SW 1271 (cell line): ENCODE measurements at places on chromosomes 13 and 19.

GRCh38 chr19:35913589-35913988, 5.5 kb upstream of the TYROBP start:
- DNase-seq, result no peak

- no peak for DNase-seq
Measured at GRCh38 chr19:40762754-40763470, 11.9 kb downstream of the SNRPA start.

GRCh38 chr13:26707122-26708006, 53.2 kb downstream of the GPR12 start:
- no peak for DNase-seq

DNA sequence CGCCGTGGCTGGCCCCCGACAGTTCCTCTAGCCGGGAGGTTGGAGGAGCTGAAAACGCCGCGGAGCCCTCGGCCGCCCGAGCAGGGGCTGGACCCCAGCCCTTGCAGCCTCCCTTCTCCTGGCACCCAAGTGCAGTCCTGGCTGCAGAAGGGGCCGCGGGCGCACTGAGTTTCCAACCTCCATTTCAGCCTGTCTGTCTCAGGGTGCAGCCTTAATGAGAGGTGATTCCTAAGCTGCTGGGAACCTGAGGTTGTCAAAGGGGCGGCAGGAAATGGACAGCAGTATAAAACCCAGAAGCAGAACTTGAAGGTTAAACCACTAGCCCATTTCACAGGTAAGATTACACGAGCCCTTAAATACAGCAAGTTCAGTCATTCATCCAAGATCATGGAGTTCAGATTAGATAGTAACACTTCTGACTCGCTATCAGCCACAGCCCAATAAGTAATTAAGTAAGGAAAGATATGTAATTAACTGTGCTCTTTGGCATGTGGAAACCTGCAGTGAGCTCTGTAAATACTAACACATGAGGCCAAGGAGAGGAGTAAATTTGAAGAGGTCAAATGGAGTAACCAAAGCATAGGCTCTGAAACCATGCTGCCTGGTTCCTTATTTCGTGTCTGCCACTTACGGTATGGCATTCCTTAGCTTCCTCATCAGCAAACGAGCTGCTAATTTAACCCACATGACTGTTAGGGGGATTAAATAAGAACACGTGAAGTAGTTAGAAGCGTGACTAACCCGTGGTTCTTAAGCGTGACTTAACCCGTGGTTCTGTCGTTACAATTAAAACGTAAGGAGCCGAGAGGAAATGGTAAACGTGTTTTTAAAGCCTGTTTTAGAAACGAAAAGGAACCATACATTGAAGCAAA, 686 bp downstream of the SETDB2 start:
- no peak for DNase-seq

DNA sequence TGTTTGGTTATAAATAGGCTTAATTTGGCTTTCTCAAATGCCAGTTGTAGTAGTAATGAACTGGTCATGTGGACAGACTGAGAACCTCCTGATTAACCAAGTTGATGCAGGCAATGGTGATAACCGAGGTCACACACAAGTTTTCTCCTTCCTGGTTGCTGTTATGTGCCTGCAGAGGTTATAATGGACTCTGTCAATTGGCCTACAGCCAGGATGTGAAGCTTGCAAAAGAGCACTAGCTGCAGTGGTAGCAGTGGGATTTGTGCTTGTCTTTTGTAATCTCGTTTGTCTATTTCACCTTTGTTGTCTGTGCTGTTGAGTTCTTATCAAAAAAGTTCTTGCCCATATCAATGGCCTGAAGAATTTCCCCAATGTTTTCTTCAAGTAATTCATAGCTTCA, 20.6 kb downstream of the OR10H3 start:
- no peak for DNase-seq

- peak; percentile 80 for DNase-seq
Measured at GRCh38 chr13:86572115-86572514, 772.9 kb upstream of the SLITRK6 start.

DNA sequence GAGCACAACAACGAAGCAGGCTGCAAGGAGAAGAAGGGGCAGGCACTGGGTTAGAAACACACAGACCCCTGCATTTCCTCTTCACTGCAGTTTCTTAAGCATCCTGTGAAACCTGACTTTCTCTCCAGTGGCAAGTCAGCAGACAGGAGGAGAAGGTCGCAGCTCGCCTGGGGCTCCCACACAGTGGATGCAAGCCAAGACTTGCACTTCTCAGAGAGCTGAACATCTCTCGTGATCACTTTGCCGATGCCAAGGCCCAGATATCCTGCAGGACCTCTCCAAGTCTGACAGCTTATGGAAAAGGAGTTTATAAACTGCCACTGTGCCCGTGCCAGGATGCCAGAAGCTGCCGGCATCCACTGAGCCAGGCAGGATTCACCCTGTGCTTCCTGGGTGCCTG, 18.4 kb downstream of the TMEM272 start:
- DNase-seq, result no peak

DNA sequence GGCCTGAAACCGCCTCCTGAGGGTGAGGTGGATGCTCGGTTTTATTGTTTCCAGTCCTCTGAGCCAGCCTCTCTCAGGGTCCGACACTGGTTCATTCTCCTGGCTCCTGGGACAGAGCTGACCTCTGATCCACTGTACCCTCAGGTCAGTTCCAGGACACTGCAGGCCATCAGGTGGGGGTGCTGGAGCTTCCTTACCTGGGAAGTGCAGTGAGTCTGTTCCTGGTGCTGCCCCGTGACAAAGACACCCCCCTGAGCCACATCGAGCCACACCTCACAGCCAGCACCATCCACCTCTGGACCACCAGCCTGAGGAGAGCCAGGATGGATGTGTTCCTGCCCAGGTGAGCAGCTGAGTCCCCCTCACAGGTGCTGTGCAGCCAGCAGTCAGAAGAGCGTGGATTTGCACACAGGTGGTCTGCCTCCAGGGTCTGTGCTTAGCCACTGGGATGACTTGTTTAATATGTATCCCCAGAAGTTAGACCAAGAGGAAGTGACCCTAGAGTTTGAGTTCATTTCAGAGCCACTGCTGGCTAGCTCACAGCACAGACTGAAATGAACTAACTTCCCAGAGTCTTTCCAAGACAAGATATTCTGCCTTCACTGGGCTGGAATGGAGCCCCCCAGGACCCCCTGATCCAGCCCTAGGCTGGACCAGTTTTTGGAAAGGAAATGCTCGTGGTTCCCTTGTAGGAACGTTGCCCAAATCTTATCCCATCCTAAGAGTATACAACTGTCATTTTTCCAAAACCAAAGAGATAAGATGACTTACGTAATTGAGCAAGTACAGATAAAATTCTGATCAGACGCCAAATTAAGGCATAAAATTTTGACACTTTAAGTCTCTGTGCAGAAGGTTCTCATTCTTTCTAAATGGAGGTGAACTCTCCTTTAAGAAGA, 8.8 kb downstream of the SERPINE3 start:
- no peak for DNase-seq

GRCh38 chr19:53947624-53948023, 15.1 kb upstream of the CACNG8 start:
- no peak for DNase-seq

- DNase-seq, result no peak
Measured at GRCh38 chr13:110340812-110341444, 33.8 kb downstream of the COL4A2 start.

DNA sequence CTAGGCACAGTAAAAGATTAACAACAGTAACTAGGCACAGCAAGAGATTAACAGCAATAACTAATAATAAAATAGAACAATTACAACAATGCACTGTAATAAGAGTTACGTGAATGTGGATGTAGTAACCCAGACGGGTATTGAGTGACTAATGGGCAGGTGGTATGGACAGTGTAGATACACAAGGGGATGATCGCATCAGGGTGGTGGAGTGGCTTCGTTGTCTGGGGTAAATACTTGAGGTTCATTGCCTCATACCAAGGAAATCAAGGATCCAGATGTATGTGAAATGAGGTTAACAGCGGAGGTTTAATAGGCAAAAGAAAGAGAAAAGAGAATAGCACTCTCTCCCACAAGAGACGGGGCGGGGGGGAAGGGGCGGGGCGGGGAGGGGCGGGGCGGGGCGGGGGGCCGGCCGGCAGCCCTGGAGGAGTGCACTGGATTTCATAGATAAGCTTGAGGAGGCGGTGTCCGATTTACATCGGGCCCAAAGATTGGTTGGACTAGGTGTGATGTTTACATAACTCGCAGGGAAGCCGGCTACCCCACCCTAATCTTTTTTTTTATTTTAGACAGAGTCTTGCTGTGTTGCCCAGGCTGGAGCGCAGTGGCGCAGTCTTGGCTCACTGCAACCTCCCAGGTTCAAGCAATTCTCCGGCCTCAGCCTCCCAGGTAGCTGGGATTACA, 106.3 kb downstream of the KCTD15 start:
- DNase-seq, result no peak

GRCh38 chr13:56314765-56315164, 826.0 kb upstream of the PRR20A start:
- DNase-seq, result no peak

GRCh38 chr13:46553521-46553885, 533 bp downstream of the LRCH1 start:
- DNase-seq, result no peak

DNA sequence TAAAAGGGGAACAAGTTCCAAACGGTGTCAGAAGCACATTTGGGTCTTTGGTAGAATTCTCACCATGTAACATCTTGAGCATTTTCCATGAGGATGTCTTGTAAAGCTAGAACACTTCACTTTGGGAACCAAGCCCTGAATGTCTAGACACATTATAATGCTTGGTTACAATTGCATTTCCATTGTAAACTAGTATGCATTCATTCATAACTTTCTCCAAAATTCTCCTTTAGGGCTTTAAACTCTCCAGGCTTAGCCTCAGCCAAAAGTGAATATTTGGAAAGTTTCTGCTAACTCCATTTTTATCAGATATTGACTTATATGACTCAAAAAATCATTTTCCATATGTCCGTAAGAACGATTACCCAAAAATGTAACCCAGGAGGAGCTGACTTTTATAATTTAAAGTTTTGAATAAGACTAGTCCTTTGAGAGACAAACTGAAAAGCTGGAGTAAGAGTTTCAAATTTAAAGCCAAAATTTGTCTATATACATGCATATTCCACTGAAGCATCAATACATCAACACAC, 1170.4 kb downstream of the EFNB2 start:
- no peak for DNase-seq

DNA sequence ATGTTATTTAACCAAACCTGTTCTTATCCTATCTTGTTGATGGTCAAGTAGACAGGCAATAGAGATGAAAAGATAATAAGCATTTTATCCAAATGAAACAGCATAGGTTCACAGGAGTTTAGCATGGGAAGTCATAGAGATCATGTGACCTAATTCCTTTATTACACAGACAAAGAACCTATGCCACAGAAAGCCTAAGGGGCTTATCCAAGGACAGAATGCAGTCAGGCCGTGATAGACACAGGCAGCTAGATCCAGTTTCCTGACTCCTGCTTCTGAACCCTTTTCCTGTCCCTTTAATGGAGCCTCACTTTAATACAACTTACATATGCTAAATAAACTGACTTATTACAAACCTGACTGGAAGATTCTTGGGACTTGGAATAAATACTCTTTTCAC, 532.1 kb downstream of the IRS2 start:
- DNase-seq, result no peak

DNA sequence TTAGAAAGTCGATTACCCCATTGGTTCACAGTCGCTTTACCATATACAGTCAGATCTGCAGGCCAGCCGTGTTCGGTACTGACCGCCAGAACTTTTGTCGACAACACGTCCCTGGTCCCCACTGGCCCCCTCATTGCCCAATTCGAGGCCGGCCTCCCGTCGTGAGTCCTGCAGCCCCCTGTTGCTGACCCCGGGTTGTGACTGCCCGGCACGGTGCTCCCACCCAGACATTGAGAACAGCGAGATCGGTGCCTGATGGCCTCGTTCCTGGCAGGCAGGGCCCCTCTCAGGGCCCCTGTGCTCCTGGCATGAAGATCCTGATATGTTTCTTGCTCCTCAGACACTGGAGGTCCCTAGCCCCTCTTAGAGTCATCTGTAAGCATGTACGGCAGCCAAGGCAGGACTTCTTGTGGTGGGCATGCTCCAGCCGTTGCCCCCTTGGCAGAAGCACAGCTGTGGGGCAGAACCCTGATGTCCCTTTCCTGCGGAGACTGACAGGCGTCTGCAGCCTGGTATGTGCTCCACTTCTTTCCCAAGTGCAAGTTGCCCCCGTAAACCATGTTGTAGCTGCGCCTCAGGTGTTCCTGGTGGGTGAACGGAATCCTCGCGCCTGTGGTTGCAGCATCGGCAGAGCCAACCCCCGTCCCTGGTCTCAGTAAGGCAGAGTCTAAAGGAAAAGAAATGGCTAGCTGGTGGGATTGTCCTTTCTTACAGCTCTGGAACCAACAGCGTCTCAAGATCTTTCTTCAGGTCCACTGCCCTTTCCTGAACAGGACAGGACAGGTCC, 123.2 kb upstream of the SPACA7 start:
- DNase-seq, result no peak

DNA sequence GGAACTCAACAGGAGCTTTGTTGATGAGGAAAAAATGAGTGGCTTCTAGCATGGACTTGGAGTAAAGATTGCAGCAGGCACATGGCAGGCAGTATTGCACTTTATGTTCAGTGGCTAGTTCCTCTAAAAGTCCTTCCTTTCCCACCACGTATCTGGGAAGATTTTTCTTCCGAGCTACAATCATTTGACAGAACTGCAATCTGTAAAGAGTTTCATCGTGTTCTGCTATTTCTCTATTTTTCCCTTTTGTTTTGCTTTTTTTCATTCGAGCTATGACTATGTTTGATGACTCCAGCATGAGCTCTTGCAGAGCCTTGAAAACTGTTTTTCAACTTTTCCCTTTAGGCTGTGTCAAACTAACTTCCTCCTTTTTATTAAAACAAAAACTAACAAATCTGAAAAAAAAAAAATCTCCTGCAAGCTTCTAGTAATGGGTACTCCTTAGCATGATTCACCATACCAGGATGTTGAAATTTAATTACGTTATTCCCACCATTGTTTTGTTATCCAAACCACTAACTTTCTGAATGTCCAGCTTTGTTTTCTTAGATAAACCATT, 12.3 kb downstream of the CLDN10 start:
- no peak for DNase-seq

GRCh38 chr19:40523322-40524047, 53.2 kb upstream of the SHKBP1 start:
- no peak for DNase-seq

- no peak for DNase-seq
Measured at GRCh38 chr13:108268466-108269112, 929 bp upstream of the TNFSF13B start.

DNA sequence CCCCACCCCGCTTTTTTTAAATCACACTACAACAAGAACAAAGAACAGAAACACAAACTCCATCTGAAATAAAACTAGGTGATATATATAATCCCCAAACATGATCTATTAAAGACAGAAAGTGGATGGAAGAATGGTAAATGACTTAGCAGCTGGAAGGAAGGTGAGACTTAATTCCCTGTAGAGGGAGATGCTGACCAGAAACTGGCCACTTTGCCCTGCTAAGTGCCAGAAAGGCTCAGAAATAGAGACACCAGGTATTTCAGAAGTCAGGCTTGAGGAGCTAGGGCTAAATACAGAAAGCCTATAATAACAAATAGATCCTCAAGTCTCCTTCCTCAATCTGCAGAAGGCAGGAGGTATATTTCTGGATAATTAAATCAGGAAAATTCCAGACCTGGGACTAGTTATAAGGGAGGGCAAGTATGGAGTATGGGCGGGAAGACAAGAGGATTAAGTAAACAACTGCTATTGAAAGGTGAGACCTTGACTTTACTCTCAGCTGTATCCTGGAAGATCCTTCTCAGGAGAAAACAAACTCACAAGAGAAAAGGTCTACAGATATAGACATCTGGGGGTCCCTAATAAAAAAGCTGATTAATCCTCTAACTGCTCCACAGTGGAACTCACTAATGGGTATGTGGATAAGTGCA, 32.2 kb downstream of the MTRF1 start:
- no peak for DNase-seq
